ENCODE measurements at places on chromosomes 6 and 20.

- DNase-seq: no peak
Observed at GRCh38 chr6:107192830-107193229, 77.5 kb upstream of the BEND3 start.

- DNase-seq: no peak
Observed at GRCh38 chr6:64376394-64376793, 740.8 kb downstream of the PHF3 start.

DNA sequence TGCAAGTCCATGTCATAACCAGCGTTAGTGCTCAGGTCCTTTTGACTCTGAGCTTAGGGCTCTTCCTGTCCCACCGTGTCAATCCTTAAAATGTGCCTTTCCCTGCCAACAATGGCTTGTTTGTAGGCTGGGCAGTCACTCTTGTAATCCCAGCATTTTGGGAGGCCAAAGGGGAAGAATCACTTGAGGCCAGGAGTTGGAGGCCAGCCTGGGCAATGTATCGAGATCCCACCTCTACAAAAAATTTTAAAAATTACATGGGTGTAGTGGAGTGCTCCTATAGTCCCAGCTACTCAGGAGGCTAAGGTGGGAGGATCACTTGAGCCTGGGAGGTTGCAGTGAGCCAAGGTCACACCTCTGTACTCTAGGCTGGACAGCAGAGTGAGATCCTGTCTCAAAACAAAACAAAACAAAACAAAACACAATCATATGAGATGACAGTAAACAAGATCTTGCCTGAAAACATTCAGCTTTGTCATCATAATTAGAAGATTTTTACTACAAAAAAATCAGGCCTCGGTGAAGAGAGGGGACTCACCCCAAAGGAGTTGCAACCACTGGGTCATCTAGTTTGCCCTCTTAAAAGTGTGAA, 52.5 kb upstream of the SLC32A1 start:
- DNase-seq: no peak

DNA sequence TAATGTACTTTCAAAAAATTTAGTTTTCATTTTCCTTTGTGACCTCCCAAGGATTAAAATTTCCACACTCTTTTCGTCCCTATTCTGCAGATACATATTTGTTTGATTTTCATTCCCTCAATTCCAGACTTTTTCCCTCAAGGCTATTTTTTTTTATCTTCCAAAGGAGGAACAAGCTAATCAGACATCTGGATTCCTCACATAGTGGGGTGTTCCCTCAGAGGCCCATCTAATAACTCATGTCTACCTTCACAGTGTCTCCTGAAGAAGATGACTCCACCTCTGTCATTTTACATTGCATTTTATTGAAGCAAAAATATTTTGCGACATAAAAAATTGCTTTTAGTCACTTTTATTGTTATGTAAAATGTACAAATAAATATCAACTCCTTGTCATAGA, 122.2 kb downstream of the RFPL4B start:
- no peak for DNase-seq

DNA sequence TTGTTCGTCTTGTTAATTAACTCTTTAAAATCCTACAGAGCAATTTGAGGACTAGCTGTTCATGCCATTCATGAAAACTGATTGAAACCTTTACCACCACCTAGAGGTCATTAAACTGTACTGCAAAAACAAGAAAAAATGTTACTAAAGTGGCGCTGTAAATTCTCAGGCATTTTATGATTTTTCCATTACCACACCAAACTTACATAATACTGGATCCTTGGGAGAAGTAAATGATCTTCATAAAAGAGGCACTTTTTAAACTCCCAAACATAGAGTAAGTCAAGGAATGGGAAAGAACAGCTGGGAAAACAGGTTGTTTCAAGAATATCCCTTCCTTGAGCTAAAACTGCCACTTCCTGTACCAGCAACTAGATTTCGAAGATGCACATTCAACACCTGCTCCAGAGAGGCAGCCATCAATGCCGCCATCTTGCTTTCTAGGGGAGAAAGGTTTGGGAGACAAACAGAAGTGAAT, 54.3 kb downstream of the MYLIP start:
- DNase-seq: no peak

DNA sequence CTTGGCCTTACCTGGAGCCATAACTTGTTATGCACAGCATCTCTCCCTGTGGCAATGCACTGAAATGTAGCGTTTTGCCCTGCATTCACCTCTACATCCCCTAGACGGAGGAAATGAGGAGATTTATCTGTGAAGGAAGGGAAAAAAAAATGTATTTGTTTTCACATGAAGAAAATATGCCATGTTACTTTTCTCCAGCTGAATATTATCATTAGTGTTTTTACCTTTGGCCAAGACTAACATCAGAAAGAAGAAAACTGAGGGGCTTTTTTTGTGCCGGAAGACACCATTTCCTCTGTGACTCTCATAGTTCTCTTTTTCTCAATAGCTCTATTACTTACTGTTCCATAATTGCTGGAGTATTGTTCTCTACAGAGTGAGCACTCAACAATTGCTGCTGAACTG, 280.4 kb downstream of the PTPRK start:
- DNase-seq: no peak

GRCh38 chr6:42179945-42180313, 6.8 kb downstream of the GUCA1A start:
- DNase-seq: no peak

- DNase-seq: no peak
Observed at GRCh38 chr6:26400626-26401025, 1.4 kb upstream of the BTN3A1 start.

DNA sequence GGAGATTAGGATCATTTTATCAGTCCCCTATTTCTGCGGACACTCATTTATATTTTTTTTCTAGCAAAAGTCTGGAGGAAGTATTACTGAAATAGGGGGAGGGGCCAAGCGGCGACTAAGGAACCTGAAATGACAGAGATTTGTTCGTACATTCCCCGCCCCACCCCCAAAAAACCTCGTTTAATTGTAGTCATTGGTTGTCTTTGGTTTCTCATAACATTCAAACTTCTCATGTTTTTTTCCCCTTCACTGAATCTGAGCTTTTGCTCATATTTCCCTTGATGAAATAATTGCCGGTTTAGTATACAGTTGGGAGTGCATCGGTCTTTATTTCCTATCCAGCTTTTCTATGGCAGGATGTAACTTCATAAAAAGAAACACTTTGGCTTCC, 768 bp upstream of the FYN start:
- no peak for DNase-seq

GRCh38 chr20:53898556-53898931, 171.8 kb downstream of the BCAS1 start:
- DNase-seq: no peak

- DNase-seq: no peak
Observed at GRCh38 chr20:32289661-32290431, 12.4 kb downstream of the KIF3B start.

DNA sequence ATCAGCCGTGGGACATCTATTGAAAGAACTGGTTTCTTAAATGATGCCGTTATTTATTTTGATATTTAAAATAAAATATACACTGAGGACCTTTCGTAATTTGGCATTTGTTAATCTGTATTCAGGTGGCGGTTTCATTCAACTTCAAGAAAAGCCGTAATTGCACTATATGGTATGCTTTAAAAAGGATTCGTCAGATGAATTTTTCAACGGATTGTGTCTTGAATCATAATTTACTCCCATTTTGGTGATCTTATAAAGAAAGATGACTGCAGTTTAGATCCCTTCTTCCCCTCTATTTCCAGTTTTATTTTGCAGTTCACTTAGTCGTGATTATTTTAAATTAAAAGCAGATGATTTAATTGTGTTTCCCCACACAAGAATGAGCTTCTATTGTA, 761 bp downstream of the KLHL32 start:
- DNase-seq: no peak

DNA sequence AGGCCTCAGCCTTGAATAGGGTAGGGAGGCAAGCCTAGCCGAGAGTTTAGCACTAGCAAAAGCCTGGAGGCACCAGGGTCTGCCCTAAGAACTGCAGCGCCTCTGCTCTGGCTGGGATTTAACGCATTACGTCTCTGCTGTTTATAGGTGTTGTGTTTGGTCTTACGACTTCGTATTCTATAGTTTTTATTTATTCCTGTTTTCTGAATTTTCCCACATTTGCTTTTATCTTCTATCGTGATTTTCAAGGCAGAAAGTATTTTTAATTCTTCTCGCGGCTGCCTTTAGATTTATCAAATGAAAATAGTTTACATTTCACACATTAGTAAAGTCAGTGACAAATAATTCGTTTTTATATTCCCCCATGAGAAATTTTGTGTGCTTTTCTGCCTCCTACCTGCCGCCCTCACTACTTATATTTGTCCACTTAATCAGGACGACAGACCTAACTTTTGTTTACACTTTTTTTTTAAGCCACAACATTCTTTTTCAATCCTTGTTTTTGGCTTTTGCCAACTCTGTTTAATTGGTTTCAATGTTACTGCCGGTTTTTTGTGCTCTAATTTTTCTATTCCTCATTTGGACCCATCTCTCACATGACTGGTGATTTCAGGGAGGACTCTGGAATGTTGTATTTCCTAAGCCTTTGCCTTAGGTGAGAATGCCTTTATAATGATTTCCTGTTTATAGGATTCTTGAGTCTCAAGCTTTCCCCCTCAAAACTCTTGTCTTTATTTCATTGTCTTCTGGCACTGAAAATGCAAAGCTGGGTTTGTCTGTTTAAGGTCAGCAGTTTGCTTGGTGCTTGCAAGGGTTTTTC, 1.3 kb upstream of the LZTS3 start:
- no peak for DNase-seq

DNA sequence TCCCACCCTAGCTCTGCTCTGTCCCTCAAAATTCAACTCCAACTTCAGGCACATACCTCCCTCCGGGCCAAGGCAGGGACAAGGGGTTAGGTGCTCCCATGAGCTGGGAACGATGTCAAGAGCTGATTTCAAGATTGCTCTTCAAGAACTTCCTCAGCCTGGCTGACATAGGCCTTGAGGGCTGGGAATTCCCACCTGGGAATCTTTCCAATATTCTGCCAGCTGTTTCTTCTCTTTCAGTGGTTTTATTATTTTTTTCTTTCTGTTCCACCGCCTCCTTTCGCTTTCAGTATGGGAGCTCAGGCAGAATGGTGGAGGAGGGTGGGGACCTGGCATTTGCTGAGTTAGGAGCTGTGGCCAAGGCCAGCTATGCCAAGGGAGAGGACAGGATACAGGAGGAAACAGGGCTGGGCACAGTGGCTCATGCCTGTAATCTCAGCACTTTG, 33.7 kb downstream of the SRSF3 start:
- peak; percentile 58 for DNase-seq

DNA sequence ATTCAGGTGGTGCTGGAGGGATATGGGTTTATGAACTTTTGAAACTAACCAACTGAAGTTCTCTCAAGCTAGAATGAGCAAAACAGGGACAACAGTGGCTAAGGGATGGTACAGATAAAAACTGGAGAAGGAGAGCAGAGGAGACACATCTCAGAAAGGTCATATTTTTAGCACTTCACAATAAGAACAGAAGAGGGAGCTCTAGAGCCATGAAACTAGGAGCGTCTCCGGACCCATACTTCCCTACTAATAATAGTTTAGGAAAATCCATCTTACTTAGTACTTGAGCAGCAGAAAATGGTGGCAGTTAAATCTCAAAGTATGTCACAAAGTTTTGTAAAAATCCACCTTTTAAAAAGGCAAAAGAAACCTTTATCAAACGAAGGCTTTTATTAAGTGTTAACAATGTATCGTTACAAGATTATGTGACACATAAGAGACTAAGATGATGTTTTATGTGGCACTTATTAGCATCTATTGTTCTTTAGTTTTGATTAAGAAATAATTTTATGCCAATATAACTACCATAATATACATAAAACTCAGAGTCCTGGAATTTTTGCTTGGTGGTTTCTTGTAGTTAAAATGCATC, 278.6 kb downstream of the TBC1D32 start:
- DNase-seq: no peak

DNA sequence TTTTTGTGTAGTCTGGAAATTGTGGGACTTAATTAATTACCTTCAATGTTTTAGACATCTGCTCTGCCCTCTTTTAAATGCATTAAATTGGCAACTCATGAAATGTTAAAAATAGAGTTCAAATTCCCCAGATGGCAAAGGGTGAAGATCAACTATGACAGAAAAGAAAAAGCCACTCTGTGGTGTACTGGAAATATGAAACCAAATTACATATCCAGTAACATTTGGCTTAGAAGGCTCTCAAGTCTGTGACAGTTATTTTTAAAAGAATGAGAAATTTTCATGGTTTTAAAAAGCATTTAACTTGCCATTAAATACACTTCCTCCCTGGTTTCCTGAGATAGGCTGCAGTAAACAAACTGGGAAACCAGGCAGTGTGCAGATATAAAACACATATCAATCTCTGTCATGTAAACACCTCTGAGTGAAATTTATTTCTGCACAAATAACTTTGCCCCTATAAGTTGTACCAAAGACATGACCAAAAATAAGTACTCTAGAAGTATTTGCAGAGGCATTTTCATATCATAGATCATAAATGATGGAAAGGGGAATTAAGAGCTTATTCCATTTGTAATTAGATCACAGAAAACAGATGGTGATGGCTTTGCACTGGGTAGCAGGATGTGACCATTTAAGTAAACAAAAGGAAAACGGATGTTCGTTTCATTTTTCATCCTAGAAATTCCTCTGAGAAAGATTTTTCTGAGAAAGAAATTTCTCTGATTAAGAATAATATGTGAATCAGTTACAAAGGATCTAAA, 360.1 kb downstream of the SAMD5 start:
- no peak for DNase-seq

- DNase-seq: no peak
Observed at GRCh38 chr20:13455713-13456112, 183.0 kb downstream of the TASP1 start.

DNA sequence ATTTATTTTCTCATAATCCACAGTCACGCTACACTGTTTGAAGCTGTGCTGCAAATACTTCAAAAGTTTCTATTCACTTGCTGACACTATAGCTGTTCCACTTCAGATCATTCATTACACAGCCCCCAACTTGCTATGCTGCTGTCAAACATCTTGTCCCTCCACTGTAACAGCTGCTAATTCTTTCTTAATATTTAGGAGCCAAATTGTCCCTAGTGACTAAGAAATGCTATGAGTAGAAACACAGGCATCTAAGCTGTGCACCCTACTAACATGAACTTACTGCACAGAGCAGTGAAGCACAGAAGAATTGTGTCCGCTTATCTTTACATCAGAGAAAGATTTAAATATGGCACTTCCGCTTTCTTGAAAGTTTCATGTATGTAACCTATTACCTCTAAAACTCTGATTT, 91.3 kb downstream of the PDE10A start:
- no peak for DNase-seq

GRCh38 chr20:32113591-32114260, 4.2 kb downstream of the TM9SF4 start:
- DNase-seq: no peak

GRCh38 chr20:50493881-50494253, 16.3 kb upstream of the PTPN1 start:
- DNase-seq: no peak

DNA sequence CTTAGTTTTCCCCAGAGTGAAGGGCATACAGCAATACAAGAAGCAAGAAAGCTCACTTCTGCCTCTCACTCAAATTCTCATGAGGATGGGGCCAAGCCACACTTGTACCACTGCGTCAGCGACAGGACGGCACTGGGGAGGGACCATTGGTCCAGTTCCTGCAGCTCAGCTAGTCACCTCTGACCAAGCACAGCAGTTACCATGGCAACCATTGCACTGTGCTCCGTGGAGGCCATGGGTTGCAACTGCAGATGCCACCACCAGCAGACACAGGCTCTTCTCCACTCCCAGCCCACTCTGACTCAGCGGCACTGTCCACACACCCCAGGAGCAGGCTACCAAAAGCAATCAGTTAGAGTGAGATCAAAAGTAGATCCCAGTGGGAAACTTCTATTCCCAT, 441.1 kb upstream of the ARID1B start:
- DNase-seq: no peak

All from thoracic aorta (tissue), 2 donors.